ENCODE measurements at places on chromosomes 11 and 22.

- DNase-seq, result peak; percentile 69
These were observed 19.3 kb downstream of the MTFP1 start for GRCh38 chr22:30444632-30445437.

GRCh38 chr11:15716550-15716949 is 601.8 kb downstream of the INSC start:
- DNase-seq, result no peak

- DNase-seq, result no peak
These were observed 32.1 kb downstream of the ENDOD1 start for GRCh38 chr11:95121698-95122097.

GRCh38 chr11:69962152-69962551 is 116.0 kb upstream of the ANO1 start:
- no peak for DNase-seq

DNA sequence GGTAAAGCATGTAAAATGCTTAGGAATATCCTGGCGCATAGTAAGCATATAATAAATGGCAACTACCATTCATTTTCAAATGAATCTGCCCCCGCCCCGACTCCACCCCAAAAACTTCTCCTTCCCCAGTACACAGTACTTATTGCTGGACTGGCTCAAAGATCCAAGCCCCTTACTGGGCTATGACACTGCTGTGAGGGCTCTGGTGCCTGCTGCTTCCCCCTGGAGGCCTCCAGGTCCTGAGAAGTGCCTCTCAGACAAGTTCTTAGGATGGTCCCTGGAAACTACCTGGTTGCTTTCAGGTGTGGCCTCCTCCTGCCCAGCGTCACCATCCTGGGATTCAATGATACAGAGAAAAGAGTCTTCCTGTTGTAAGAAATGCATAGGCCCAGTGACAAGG is 190.6 kb upstream of the NTM start:
- no peak for DNase-seq

DNA sequence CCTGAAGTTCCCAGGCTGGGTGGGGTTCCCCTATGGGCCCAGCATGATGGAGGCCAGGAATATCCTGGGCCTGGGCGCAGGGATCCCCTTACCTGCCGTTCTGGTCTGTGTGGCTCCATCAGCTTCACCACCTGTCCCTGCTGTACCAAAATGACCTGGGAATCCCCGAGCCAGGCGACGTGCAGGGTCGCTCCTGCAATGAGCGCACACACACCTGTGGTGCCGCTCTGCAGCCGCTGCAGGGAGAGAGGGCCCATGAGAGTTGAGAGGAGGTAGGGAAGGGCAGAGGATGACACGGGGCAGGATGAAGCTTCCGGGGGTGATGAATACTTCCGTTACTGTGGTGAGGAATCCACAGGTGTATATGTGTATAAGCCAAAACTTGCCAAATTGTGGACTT is 21.6 kb downstream of the PPM1F start:
- no peak for DNase-seq

- no peak for DNase-seq
These were observed 40.6 kb upstream of the DEUP1 start for GRCh38 chr11:93289782-93290463.

DNA sequence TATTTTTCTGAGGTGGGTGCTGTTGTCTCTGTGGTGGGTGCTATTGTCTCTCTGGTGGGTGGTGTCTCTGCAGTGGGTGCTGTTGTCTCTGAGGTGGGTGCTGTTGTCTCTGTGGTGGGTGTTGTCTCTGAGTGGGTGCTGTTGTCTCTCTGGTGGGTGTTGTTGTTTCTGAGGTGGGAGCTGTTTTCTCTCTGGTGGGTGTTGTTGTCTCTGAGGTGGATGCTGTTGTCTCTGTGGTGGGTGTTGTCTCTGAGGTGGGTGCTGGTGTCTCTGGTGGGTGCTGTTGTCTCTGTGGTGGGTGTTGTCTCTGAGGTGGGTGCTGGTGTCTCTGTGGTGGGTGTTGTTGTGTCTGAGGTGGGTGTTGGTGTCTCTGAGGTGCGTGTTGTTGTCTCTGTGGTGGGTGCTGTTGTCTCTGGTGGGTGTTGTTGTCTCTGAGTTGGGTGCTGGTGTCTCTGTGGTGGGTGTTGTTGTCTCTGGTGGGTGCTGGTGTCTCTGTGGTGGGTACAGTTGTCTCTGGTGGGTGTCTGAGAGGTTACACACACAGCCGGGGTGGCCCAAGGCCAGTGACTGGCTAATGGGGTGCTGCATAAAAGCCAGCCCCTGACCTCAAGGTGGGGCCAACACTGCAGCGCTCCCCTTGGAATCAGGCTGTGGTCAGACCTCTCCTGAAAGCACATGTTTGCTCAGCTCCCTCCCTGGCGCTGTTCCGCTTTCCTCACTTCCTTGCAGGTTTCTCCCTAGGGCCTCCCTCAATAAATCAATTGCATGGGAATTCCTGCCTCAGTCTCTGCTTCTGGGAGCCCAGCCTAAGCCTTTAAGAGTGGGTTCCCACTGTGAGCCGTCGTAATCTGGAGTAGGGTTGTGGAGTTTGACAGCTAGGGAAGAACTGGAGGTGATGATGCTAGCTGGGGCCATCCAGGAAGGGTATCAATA is 31.0 kb upstream of the XBP1 start:
- no peak for DNase-seq

- no peak for DNase-seq
These were observed 38.0 kb downstream of the ADAMTS15 start for GRCh38 chr11:130486391-130486836.

DNA sequence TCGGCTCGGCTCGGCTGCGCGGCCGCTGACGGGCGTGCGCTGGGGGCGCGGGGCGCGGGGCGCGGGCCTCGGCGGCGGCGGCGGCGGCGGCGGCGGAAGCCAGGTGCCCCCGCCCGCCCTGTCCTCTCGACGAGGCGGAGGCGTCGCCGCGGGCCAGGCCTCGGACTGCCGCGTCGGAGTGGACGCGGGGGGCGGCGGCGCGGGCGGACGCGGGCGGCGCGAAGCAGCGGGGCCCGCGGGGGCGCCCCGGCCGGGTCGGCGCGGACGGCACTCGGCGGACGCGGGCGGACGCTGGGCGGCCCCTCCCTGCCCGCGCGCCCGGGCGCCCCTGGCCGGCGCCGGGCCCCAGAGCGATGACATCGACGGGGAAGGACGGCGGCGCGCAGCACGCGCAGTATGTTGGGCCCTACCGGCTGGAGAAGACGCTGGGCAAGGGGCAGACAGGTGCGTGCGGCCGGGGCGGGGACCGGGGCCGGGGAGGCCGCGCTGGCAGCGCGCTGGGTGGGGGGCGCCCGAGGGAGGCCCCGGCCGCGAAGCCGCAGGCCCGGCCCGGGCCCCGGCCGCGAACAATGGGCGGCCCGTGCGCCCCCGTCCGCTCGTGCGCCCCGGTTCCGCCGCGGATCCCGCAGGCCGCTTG is at the start of gene BRSK2:
Gene BRSK2, plus strand, starts transcription at position 3 of the 637 bp plus-strand sequence. Its CDS starts 351 bp downstream, at position 354.
- DNase-seq, result no peak

- DNase-seq, result peak; percentile 1
These were observed 96.1 kb downstream of the FDX1 start for GRCh38 chr11:110525883-110526282.

- DNase-seq, result no peak
These were observed 35.7 kb upstream of the KLHL35 start for GRCh38 chr11:75468534-75469340.

GRCh38 chr22:49202226-49202625 is 625.4 kb downstream of the BRD1 start:
- DNase-seq, result no peak

GRCh38 chr11:100759106-100759505 is 72.0 kb downstream of the ARHGAP42 start:
- no peak for DNase-seq

DNA sequence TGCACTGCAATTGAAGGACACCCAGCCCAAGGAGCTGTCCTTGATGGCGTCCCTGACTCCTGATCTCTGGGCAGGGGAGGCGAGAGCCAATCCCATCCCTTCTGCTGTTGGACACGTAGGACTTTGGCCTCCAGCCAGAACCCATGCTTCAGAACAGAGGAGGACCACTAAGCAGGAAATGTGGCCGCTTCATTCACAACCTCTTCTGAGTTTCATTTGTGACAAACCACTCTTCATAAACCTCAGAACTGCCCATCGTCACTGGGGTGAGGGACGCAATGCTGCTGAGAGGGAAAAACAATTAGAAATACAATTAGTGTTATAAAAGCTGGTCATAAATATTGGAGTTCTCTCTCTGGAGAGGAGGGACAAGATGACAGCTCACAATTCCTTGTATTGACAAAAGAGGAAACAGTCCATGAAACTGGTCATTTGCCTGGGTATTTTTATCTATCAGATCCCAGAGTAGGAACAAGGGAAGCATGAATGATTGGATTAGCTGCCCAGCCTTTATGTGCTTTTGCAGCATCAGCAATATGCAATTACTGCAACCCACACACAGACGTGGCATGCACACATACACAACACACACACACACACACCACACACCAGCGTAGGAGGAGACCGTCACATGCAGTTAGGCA is 216.5 kb upstream of the CADM1 start:
- DNase-seq, result no peak

GRCh38 chr11:112195951-112196351 is 20.6 kb downstream of the BCO2 start:
- DNase-seq, result no peak

DNA sequence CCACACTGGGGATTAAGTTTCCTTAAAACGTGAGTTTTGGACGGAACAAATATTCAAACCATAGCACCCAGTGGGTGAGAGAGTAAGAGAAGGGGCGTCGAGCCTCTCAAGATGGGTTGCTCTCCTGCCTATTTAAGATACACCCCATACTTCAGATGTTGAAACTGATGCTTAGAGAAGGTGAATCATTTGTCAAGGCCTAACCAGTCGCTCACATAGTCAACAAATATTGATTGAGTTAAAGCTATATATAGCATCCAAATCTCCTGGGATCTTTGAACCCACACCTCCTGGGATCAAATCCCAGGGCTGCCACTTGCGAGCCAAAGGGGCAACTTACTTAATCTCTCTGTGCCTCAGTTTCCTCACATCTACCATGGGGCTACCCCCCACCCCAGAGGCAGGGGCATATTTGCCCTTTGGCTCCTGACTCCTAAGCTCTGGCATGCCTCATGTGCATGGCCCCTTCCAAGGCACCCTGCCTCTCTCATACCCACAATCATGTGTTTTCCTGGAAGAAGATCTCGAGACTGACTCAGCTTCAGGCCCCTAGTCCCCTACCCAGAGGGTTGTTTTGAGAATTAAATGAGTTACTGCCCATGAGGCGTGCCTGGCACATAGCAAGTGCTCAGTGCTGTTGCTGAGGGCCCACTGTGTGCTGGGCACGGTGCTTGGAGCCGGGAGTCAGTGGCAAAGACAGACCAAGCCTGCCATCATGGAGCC is 19.0 kb upstream of the PDGFB start:
- no peak for DNase-seq

GRCh38 chr11:58796333-58796732 is 48.2 kb downstream of the GLYATL2 start:
- no peak for DNase-seq

GRCh38 chr22:44410451-44410991 is 87.5 kb downstream of the RTL6 start:
- no peak for DNase-seq

DNA sequence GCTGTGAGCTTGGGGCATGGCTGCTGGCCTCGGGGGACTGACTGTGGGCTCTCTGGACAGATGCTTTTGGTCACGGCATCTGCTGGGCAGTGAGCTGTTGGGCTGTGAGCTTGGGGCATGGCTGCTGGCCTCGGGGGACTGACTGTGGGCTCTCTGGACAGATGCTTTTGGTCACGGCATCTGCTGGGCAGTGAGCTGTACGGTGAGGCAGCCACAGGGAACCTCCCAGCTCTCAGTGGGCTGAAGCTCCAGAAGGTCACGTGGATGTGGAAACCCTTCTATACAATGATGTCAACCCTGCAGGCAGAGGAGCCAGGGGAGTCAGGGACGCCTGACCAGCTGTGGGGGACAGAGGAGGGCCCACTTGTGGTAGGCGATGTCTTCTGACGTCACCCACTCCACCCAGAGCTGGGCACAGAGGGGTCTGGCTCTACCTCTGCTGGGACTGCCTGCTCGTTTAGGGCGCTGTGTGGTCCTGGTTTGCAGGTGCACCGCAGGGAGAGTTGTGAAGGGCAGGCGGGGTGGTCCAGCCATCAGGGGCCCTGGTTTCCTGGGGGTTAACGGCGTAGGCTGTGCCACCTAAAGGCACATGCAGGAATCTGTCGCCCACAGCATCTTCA is 1331.3 kb downstream of the BRD1 start:
- DNase-seq, result no peak

GRCh38 chr11:44595964-44596381 is 30.5 kb downstream of the CD82 start:
- DNase-seq, result peak; percentile 25

GRCh38 chr11:61293867-61294716 is 1.0 kb downstream of the VWCE start:
- no peak for DNase-seq

DNA sequence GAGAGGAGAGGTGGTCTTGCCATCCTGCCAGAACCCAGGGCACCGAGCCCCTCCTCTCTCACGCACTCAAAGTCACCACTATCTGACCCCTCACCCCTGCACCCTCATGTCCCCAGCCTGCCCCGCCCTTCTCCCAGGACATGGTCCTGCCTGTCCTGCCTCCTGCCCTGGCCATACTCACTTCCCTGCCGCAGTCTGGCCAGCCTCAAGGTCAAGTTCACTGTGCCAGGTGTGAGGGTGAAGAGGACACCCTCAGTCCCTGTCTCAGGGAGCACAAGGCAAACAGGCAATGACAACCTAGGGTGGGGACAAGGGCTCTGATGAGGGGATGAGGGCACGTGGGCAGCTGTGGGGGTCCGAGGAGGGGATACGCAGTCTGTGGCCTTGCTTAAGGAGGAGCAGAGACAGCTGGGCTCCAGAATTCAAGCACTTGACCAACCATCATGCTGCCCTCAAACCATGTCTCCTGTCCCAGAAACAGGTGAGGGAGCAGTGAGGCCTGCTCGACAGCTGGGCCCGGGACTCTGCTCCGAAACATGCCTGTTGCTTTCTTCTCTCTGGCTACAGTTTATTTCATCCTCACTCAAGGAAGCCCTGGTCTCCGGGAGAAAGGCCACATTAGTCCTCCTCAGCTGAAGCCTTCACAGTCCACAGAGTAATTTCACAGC is 36.6 kb downstream of the PDGFB start:
- no peak for DNase-seq

DNA sequence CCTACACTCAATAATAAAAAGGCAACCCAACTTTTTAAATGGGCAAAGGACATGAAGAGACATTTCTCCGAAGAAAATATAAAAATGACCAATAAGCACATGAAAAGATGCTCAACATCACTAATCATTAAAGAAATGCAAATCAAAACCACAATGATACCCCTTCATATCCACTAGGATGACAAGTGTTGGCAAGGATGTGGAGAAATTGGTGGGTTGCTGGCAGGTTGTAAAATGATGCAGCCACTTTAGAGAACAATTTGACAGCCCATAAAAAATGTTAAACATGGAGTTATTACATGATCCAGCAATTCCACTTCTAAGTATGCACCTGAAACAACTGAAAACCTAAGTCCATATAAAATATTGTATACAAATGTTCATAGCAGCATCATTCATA is 73.2 kb upstream of the LMO2 start:
- no peak for DNase-seq

All from CD4-positive, alpha-beta T cell treated with Interleukin-17A for 1 hour (primary cell).